ENCODE measurements at places on chromosomes 12 and 14.

DNA sequence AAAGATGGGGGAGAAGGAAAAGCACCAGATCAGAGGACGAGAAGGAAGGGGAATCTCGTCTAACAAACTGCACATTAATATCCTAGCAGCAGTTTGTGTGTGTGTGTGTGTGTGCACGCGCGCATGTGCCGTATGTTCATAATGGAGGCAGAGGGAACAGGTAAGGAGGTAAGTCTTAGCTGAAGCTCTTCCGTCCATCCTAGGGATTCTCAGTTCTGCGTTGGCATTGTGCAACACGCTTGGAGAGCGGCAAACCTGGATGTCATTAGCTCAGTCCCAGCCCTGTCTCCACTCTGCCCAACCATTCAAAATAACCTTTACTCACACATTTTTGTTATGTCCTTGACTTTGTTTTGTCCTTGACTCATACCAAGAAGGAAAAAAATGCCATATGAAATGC lies 1.6 kb upstream of the C1R start:
- DNase-seq, result no peak

- DNase-seq, result no peak
Observed at GRCh38 chr14:98700748-98701147, 571.2 kb downstream of the BCL11B start.

GRCh38 chr12:76199808-76200207 lies 115.3 kb upstream of the NAP1L1 start:
- no peak for DNase-seq

DNA sequence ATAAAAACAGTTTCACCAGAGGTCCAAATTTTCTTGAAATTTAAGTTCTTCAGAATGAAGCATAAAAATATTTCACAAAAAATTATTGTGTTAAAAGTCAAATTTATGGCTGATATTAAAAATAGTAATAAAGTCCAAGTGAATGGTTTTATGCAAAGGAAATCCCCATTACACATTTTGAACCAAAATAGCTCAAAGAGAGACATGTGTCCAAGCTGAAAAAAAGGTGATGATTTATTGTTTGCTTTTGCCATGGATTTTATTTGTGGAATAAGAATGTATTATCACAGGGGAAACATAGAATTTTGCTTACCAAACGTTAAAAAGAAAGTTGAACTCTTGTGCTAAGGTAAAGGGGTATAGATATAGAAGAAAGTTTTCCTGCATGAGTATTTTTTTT lies 4.6 kb downstream of the FOXG1 start:
- no peak for DNase-seq

GRCh38 chr12:19402743-19403431 lies 36.4 kb upstream of the AEBP2 start:
- no peak for DNase-seq

- DNase-seq, result no peak
Observed at GRCh38 chr14:93318927-93319326, 13.9 kb downstream of the BTBD7 start.

DNA sequence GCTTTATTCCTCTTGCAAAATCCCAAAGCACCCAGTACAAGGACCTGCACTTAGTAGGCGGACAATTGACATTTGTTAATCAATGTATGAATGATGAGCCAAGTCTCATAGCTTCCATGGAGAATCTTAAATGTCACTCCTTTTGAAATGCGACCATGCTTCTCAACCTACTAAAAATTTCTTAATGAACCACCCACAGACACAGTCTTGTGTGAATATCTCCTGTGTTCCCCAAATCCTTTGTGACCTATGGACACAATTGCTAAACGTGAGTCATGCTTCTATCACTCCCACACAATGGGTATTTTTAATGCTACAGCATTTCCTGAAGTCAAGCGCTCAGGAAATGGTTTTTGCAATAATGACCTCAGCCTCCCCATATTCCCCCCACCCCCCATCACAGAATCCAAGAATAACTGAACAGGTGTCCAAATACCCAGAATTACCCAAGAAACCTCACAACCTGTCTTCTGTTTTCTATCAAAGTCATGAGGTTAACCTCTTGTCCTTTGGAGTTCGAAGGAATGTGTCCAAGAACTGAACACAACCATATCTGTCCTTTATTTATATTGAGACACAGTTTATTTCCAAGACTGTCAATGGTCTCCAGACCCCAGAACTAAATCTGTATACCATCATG lies 163.6 kb upstream of the PLEKHG7 start:
- no peak for DNase-seq

- no peak for DNase-seq
Observed at GRCh38 chr12:109949089-109949488, 47.1 kb downstream of the GIT2 start.

GRCh38 chr14:24036169-24036962 lies 15.4 kb upstream of the CARMIL3 start:
- DNase-seq, result peak; percentile 48

All from activated gamma-delta T cell treated with anti-CD3 and anti-CD28 coated beads, Interleukin-2, amount 50 U/mL, for 16 hours (primary cell).